Neural crest cell (in vitro differentiated cells): ENCODE measurements at places on chromosomes 6 and 20.

GRCh38 chr6:9412951-9413559 lies 977.7 kb upstream of the SLC35B3 start:
- no peak for DNase-seq

- DNase-seq: no peak
Observed at GRCh38 chr20:4697831-4698221, 23.9 kb upstream of the PRND start.

- no peak for DNase-seq
Observed at GRCh38 chr6:37495244-37495934, 4.3 kb downstream of the CCDC167 start.

DNA sequence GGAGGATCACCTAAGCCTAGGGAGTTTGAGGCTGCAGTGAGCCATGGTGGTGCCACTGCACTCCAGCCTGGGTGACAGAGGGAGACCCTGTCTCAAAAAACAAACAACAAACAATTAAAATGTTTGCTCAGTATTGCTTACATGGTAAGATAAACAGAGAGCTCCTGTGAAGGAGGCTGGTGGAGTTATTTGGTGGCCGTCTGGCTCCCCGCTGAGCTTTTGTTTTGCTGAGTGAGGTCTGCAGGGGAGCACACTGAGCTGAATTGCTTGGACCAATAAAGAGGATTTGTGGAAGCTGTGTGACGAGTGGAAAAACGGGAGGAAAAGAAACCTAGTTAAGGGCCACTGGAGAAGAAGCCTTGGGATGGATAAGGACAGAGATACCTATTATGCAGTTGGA lies 41.1 kb upstream of the BMP6 start:
- DNase-seq: no peak

GRCh38 chr6:125930765-125931418 lies 25.7 kb upstream of the HINT3 start:
- no peak for DNase-seq

GRCh38 chr6:151765444-151765886 lies 42.0 kb upstream of the ESR1 start:
- DNase-seq: peak; percentile 46

- DNase-seq: no peak
Observed at GRCh38 chr20:3721912-3722311, 9.5 kb upstream of the SIGLEC1 start.

GRCh38 chr6:118372413-118372812 lies 175.7 kb upstream of the PLN start:
- DNase-seq: no peak

DNA sequence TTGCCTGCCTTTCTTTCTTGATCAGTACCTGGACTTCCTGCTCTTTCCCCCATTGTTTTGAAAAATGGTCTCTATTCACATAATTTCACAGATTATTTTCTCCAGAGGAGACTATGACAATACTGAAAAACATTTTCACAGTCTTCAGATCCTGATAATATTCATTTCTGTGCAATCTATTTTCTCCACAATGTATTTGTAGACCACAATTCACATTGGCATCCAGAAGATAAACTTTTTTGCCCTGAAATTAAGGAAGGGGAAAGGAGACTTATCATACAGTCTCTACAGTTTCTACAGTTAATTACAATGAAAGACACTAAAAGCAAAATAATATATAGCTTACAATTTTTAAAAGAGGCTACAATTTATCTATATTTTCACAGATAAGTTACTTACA lies 18.4 kb downstream of the LCA5 start:
- no peak for DNase-seq

DNA sequence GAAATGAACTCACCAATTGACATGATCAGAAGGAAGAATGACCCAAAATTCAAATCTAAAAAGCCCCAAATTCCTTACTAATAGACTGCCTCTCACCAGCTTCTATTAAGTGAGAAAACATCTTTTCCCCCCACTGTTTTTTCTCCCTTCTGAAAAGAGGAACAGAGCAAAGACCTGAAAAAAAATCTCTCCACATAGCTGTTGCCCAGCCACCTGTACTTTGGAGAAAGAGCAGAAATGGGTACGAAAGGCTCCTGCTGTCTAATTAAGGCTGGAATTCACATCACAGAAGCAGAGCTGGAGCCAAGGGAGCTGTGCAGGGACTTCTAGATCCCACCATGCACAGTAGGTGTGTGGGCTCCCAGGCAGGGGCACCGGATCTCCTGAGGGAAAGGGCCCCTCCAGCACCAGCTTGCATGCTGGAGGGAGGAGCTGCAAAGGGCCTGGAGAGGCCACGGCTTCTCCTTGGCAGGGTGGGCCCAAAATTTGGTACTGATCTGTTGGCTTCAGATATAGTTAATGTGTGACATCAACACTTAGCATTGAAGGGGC lies 73.2 kb upstream of the DUSP22 start:
- no peak for DNase-seq

DNA sequence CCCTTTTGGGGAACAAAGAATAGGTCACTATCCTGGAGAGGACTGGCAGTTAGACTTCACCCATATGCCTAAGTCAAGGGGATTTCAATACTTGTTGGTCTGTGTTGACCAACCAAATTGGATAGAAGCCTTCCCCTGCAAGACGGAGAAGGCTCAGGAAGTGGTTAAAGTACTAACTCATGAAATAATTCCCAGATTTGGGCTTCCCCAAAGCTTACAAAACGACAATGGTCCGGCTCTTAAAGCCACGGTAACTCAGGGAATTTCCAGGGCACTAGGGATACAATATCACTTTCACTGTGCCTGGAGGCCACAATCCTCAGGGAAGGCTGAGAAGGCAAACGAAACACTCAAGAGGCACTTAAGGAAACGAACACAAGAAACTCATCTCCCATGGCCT lies 223.1 kb downstream of the GMPR start:
- DNase-seq: no peak

GRCh38 chr20:50724851-50725723 lies 6.3 kb upstream of the PARD6B start:
- DNase-seq: peak; percentile 28

DNA sequence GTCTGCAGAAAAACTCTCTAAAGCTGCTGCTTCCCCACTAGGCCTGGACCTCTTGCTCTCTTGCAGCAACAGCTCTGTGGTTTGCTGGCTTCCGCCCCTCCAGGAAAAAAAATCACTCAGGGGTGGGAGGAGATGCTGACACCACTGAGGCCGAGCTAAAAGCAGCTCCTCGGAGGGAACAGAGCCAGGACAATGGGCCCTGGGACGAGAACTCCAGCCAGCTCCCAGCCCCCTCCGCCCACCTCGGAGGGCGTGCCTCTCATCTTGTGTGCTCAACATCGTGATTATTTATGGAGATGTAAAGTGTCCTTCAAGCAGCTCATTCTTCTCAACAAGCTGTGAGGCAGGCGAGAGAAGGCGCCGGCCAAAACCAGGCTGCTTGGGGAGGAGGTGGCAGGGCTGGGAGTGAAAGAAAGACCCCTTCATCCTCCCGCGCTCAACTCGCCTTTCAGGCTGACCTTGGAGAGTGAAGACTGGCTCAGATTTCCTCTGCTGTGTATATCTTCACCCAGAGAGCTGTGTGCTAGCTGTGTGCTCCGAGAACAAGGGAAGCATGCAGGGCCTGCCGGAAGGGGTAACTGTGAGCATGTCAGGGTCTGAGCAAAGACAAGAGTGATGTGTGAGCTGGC lies 53.5 kb upstream of the LRFN2 start:
- DNase-seq: peak; percentile 5

DNA sequence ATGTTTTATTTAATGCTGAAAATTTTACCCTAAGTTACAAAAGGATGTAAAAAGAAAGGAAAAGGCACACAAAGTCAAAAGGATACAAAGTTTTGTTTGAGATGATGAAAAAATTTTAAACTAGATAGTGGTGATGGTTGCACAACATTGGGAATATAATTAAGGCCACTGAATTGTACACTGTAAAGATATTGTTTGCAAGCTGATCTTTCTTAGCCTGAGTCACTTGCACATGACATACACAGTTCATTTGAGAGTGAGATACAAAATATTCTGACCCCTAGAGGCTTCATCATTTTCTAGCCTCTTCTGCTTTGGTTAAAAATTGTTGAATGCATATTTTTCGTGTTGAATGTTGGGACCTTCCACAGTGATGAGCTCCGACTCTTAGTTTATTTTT lies 462.6 kb downstream of the HDGFL1 start:
- DNase-seq: no peak
